Cerebellar cortex (tissue), 1 donor: ENCODE measurements at places on chromosomes 4 and X.

GRCh38 chrX:107710617-107711391 is 64.8 kb downstream of the TSC22D3 start:
- DNase-seq = no peak

GRCh38 chr4:15914736-15915135 is 23.8 kb downstream of the FGFBP1 start:
- DNase-seq = no peak

- no peak for DNase-seq
Observed at GRCh38 chr4:148437439-148437838, 4.8 kb downstream of the NR3C2 start.

- no peak for DNase-seq
Observed at GRCh38 chrX:119251386-119251785, 15.3 kb downstream of the PGRMC1 start.

GRCh38 chr4:55442541-55442940 is 46.8 kb downstream of the TMEM165 start:
- no peak for DNase-seq

DNA sequence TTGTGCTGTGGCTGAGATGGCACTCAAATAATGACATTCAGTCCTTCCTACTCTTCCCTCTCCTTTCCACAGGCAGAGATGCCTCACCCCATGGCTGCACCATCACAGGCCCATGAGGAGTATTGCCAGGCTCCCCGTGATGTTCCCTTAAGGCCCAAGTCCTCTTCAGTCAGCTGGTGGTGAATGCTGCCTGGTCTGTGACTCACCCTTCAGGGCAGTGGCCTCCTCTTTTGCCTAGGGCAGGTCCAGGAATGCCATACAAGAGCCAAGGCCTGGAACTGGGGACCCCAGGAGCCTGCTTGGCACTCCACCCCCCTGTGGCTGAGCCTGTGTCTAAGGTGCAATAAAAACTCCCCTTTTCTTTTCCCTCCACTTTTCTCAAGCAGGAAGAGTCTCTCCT is 144.2 kb upstream of the GEMIN8 start:
- DNase-seq = no peak

- DNase-seq = no peak
Observed at GRCh38 chr4:77586951-77587383, 18.7 kb upstream of the CXCL13 start.

GRCh38 chrX:8868906-8869305 is 67.7 kb upstream of the FAM9A start:
- DNase-seq = peak; percentile 18

DNA sequence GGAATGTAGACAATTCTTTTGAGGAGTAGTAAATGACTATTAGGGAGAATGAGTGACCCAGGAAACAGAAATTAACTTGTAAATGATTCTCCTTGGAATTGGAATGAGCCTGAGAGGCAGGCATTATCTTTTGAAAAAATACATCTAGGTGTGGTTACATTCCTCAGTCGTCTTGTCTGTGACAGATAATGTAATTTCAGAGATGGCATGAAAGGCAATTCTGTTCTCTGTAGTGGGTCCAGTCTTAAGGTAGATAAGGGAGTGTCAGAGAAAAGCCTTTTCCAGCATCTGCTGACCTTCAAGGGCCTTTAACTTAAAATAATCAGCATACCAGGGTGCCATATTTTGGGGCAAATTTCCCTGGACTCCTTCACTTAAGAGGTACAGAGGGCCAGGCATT is 35.1 kb downstream of the HERC6 start:
- no peak for DNase-seq

- peak; percentile 45 for DNase-seq
Observed at GRCh38 chr4:76950052-76950955, 752 bp downstream of the SEPTIN11 start.

DNA sequence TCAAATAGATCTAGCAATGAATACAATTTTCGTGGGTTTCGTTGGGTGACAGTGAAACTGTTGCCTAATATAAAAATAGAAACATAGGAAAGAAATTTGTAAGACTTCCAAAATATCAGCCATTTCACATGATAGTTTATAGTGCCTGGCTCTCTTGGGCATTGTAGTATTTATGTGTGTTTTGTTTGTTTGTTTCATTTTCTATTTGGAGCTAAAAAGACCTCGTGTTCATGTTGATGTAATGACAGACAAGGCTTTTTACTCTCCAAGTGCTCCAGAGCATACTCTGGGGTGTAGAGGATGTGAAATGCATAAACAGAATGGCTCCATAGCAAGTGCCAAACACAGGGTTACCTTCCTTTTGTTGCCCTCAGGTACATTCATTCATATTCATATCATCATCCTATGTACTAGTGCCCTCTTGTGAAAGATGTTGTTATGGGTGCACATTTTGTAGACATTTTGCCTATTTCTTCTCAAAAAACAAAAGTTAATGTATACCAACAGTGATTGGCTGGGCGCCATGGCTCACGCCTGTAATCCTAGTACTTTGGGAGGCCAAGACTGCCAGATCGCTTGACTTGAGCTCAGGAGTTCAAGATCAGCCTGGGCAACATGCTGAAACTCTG is 100.7 kb upstream of the AMOT start:
- no peak for DNase-seq

DNA sequence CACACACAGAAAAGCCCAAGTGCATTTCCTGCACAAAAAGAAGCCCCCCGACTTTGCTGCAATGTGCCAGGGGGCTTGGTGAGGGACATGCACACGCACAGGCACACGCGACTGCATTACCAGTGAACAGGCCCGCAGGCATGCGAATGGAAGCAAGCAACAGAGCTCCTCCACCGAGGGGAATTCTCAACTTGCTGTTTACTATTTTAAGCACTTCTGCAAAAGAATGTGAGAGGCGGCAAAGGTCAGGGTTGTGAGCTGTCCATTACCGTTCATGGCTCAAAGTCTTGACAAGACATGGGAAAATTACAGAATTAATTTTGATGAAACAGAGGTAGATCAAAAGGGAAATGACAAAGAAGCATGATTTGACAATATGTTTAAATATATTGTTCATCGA is 342.5 kb upstream of the NOCT start:
- DNase-seq = no peak

DNA sequence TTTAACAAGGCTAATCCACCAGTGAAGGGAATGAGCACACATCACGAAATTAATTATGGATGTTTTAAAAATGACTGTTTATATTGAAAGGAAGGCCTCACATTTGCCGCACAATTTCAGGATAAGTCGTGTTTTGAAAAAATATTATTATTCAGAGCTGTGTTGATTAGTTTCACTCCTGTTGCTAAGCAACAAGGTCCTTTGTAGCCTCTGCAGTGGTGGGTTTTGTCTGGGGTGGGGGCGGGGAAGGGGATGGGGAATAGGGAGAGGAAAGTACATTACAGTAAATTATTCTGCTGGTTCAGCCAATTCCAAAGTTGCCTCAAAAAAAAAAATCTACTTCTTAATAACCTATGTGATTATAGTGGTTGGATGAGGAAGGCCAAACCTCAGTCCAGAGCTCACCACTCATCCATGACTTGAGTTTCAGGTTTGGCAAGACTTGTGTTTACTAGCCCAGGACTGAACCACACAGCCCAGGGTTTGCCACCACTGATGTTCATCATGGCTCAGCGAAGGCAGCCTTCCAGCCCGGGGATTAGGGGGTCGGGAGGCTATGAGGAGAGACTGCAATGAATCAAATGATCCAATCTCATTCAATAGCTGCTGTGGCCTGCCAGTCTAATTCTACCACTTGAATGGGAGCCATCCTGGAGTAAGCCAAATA is 162.5 kb upstream of the ATP6AP2 start:
- DNase-seq = no peak

DNA sequence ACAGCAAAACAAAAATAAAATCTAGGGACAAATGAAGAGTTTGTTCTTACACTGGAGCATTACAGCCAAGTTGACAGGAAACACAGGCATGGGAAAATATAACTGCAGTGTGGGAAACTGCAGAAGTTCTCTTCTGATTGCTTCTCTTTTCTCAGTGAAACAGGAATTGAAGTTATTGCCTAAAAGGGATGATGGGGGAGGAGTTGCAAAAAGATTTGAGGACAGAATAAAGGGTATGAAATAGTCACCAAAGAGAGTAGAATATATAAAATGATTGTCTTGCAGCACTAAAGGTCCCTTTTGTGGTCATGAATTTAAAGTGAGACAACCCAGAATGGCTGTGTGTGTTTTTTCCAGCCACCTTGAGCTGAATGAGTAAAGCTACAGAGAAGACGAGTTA is 103.7 kb downstream of the JADE1 start:
- DNase-seq = no peak

GRCh38 chr4:56055991-56056390 is 107.2 kb downstream of the CEP135 start:
- DNase-seq = no peak

DNA sequence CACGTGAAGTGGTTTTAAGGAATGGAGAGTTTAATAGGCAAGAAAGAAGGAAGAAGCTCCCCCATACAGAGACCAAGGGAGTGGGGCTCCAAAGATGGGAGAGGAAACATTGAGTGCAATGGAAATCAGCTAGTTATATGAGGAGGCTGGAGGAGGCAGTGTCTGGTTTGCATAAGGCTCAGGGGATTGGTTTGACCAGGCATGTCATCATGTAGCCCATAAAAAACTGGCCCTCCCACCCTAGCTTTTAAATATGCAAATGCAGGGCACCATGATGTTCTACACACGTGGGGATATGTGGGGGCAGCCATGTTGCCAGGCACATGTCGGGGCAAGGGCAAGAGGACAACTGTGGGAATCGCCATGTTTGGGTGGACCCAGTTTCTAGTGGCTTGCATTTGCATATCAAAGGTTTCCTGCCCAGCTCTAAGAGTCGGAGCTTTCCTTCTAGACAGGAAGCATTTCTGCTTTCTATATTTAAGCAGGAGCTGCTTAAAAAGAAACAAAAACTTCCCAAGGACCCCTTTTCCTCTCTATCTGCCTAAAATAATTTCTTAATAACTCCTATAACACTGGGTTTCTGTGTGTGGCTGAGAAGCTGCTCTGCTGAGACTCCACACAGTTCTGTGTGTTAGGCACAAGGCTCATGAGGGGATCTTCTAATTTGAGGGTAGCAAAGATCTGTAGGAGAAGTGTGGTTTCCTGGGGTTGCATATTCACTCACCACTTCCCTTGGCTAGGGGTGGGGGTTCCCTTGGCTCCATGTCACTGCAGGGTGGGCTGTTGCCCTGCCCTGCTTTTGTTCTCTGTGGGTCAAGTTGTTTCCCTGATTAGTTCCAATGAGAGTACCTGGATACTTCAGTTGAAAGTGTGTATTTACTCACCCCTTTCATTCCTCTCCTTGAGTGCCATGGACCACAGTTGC is 113.5 kb downstream of the VSIG4 start:
- DNase-seq = no peak

DNA sequence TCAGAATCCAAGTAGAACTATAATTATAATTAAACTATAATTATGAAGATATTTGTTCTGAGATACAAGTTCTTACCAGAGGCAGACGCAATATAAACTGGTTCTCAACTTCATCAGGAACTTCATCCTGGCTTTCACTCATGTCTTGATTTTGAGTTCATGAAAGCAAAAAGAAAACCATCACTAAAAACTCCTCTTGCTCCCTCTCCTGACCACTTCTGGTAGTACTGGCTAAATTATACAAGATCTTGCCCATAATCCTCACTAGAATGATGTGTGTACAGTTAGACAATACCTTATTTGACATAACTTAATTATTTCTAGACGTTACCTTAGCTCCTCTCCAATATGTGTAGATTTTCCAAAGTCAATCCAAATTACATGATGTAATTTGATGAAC is 3.7 kb downstream of the TAF7L start:
- DNase-seq = peak; percentile 48

- no peak for DNase-seq
Observed at GRCh38 chrX:2642791-2643190, 48.3 kb upstream of the CD99 start.
